Head of caudate nucleus (tissue), 42 donors: ENCODE measurements at places on chromosomes 4 and X.

- DNase-seq = no peak
These were observed 196.3 kb upstream of the SPRY1 start for GRCh38 chr4:123200051-123200940.

DNA sequence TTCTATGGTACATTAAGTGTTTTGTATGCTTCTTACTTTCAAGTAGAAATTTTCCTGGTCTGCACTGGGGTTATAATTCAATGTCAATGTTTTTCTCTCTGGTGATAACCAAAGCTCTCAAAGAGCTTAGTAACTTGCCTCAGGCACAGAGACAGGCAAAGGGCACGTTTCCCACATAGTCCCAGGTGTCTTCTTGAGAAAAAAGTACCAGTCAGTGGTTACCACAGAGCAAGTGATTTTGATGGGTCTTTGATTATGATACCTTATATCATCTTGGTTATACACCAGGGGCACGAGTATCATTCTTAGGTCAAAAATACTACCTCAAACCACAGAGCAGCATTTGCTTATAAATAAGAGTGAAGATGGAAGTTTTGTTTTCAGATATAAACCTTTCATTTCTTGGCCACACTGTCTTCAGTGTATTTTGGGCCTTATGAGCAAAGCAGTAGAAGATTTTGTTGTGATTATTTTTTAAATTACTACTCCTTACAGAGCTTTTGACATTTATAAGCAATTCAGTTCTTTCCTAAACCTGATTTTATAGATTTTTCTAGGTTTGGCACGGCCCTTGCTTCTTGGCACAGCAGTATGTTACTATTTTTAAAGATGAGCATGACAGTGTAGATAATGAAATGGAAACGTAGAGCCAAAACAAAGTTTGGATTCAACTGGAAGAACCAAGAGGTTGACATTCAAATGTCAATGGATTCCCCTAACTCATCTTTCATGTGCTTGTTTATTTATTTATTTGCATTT is 85.3 kb upstream of the TLL1 start:
- no peak for DNase-seq

- DNase-seq = no peak
These were observed 43.0 kb downstream of the PDGFRA start for GRCh38 chr4:54272051-54272450.

- no peak for DNase-seq
These were observed 237.0 kb downstream of the SCFD2 start for GRCh38 chr4:53128706-53129357.

GRCh38 chr4:99824070-99824599 is 7.5 kb downstream of the DAPP1 start:
- DNase-seq = no peak

DNA sequence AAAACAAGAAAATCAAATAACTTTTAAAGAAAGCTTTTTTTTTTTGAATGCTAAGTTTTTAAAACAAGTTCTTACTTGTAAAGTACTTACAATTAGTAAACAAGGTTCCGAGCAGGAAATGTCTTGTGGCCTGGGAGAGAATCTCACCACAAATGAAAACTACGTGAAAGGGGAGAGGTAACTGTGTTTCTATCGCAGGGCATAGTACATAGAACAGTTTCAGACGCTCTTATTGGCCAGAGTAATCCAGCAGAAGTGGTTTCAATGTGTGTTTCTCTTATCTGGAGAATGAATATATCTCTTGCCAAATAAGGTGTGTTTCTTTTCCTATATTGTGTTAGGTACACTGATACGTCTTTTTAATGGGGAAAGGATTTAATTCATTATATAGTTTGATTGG is at the start of gene PLAC8:
TSS of gene PLAC8 (minus strand) at position 154 of the 400 bp plus-strand sequence. CDS start 6,808 bp downstream, outside the sequence.
- DNase-seq = no peak
